ENCODE measurements at places on chromosomes 1 and 21.

GRCh38 chr1:28640766-28641165 is 2.1 kb downstream of the TAF12 start:
- DNase-seq: no peak

GRCh38 chr1:24635195-24635843 is 7.8 kb upstream of the SRRM1 start:
- peak; percentile 62 for DNase-seq

GRCh38 chr1:169118227-169118626 is 11.7 kb downstream of the ATP1B1 start:
- DNase-seq: no peak

DNA sequence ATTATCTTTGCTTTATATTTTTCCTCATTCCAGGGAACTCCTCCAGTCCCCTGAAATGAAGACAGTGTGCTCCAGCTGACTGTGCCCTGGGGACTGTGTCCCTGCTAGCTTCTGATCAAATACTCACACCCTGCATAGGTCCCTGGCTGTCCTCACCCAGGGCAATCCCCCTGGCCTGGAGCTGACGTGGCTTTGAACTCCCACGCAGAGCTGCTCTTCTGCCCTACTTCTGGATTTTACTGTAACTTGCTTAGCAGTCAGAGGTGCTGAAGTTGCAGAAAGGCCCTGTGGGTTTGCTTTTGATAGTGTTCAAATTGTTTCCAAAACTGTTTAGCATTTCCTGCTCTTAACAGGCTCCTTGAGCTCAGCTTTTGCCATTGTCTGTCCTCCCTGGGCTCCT is 186.5 kb downstream of the FASLG start:
- no peak for DNase-seq

DNA sequence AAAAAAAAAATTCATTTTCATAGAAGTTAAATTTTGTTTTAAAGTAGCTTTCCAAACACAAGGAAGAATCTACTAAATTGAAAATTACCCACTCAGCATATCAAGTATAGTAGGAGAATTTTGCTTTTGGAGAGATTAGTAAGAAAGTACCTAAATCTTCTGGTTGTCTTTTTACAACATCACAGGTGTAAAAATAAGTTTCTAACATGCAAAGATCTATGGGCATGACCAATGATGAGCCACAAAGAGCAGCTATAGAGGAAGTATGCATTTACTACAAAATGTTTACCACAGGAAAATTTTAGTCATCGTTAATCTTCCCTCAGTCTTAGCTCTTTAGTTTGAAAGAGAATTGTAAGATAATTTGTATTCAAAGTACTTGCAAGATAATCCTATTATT is 28.1 kb downstream of the ANGPTL3 start:
- no peak for DNase-seq

DNA sequence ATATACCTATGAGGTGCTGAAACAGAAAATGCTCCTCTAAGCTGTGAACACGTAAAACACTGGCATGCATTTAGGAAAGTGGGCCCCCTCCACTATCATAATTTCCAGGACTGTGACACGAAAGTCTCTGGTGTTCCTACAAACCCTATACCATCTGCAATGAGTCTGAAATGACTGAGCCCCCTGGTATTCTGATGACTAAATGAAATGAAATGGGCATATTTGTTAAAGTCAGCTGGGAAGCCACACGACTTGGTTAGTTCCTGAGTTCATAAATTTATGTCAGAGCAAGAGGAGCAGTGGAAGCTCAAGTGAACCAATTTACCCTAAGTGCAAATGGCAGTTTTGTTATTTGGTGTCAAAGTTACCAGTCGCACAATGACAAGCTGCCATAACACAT is 182.3 kb downstream of the KCTD3 start:
- peak; percentile 54 for DNase-seq

- DNase-seq: no peak
These were observed 37.6 kb downstream of the MRPL39 start for GRCh38 chr21:25569711-25570110.

All from non-pigmented ciliary epithelial cell (primary cell).